ELF-1 (cell line): ENCODE measurements at places on chromosomes 4 and X.

DNA sequence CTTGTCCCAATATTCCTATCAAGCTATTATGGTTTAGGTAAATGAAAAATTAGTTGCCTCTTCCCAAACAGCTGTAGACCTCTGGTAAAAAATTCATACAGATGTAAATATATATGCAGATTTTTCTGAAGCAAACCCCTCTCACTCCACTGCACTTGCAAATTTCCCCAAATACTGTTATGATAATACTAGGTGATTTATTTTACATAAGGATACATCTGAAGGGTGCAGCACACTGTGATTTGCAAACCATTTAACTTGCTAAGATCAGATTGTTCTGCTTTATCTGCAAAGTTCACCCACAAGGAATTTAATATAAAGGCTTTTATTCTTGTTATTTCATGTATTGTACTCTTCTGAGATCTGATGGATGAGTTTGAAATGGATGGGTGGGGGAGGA, 177.0 kb downstream of the GPAT3 start:
- DNase-seq: no peak

DNA sequence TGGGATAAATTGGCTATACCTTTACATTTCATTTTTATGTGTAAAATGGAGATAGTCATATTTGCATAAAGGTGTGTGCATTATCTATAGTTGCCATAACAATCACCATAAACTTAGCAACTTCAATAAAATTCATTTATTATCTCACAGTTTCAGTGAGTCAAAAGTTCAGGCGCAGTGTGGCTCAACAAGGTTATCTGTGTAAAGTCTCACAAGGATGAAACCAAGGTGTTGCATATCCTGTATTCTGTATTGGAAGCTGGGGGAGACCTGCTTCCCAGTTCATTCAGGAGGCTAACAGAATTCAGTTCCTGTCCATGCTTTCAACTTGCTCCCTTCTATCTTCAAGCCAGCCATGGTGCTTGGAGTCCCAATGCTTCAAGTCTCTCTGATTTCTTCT, 169.5 kb downstream of the KCTD8 start:
- DNase-seq: no peak

GRCh38 chr4:128287141-128287870, at the start of gene PGRMC2:
PGRMC2 (minus strand) TSS chr4:128287813; CDS start chr4:128287790, 23 bp downstream.
- peak; percentile 63 for DNase-seq

GRCh38 chrX:8033175-8033574, 106.0 kb upstream of the PNPLA4 start:
- DNase-seq: no peak

DNA sequence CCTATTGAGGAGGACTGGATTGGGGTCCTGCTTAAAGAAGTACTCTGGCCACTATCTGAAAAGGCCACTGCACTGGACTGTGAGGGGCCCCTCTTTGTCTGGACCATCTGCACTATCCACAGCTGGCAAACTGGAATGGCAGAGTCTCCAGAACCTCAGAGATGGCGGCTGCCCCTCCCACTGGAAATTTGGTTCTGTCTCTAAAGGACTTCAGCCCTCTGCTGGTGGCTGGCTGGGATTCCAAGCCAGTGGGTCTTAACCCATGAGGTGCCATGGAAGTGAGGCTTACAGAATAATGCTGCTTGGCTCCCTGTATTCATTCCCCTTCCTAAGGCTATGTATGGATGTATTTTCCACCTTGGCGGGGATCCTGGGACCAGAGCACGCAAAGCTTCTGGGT, 41.6 kb upstream of the CYLC1 start:
- peak; percentile 24 for DNase-seq

- no peak for DNase-seq
Measured at GRCh38 chrX:119155416-119156035, 27.9 kb upstream of the KIAA1210 start.

DNA sequence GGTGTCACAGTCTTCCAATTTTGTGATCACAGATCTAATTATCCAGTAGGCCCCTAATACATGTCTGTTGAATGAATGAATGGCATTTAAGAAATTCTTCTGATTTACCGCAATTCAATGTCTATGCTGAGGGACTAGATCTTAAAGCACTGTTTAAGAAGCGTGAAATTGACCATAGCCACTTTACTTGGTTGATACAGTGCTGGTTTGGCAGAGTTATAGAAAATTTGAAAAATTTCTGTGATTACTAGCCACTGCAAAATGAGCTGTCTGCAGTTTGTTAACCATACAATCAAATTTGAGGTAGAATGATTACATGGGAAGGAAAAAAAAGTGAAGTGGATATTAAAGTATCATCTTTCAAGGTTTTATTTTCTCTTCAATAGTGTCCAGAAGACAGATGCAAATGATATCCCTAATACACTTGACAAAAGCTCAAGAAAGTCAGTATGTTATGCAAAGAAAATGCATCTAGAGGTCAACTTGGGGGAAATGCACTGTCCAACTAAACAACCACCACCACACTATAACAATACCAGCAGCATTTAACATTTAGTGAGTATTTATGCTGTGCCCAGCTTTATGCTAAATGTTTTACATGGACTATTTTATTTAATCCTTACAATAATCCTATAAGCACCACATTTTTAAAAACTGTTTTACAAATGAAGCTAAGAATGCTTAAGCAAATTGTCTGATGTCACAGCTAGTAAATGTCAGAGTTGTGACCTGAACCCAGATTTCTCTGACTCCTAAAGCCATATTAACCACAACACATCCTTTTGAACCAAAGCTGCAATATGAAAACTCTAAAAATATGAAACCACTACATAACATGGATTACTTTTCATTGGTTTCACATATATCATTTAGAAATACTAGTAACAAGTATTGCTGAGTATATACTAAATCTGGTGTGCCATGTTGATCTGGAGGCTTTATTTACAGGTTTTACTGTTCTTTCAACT, 217.9 kb upstream of the MAB21L2 start:
- DNase-seq: no peak

GRCh38 chr4:96073461-96073860, 233.6 kb downstream of the PDHA2 start:
- no peak for DNase-seq

DNA sequence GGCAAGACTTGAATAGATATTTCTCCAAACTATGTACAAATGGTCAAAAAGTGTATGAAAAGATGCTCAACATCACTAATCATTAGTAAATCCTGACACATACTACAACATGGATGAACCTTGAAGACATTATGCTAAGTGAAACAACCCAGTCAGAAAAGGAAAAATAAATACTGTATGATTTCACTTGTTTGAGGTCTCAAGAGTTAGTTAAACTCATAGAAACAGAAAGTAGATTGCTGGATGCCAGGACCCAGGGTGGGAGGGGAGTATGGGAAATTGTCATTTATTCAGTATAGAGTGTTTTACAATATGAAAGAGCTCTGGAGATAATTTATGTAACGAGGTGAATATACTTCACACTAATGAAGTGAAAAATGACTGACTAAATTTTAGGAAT, 32.4 kb downstream of the PRMT9 start:
- DNase-seq: no peak

DNA sequence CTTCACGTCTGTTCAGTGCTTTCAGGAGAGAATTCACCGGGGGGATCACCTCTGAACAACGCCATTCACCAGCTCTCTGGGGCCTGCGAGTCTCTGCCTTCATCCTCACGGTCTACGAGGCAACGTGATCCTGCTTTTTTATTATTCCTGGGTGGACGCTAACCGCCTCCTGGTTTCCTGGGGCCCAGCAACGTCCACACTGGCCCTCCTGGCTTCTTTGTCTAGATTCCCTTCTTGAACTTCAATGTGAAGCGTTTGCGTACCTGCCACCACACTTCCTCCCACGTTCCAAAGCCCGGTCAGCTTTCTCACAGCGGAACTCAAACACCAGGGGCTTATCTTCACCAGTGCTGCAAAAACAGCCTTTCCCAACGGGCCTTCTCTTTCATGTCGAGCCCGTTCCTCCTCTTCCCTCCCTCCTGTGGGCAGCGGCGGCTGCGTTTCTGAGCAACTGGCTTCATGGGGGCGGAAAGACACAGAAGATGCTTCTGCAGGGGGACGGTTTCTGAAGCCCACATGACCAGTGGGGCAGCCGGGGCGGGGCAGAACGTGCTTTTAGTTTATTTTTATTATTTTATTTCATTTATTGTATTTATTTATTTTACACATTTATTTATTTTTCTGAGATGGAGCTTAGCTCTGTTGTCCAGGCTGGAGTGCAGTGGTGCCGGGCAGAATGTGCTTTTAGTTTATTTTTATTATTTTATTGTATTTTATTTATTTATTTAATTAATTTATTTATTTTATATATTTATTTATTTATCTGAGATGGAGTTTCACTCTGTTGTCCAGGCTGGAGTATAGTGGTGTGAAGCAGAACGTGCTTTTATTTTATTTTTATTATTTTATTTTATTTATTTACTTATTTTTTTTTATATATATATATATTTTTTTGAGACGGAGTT, 64.6 kb downstream of the CRLF2 start:
- DNase-seq: no peak

- no peak for DNase-seq
Measured at GRCh38 chr4:82213485-82214417, 160.0 kb downstream of the HNRNPD start.

DNA sequence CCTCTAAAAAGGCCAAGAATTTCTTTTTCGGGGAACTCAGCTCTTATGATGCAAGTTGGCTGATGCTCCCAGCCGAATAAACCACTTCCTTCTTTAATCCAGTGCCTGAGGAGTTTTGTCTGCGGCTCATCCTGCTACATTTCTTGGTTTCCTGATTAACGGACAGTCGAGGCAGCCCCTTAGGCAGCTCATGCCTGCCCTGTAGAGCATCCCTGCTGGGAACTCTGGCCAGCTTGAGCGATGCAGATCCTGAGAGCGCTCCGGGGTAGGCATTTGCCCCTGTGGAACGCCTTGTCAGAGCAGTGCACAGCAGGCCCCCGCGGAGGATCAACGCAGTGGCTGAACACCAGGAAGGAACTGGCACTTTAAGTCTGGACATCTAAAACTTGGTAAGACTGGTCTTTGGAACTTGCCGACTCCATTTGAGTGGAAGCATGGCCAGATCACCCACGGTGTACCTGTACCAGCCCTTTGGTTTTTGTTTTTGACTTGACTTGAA, 3.1 kb downstream of the CT45A10 start:
- DNase-seq: no peak

DNA sequence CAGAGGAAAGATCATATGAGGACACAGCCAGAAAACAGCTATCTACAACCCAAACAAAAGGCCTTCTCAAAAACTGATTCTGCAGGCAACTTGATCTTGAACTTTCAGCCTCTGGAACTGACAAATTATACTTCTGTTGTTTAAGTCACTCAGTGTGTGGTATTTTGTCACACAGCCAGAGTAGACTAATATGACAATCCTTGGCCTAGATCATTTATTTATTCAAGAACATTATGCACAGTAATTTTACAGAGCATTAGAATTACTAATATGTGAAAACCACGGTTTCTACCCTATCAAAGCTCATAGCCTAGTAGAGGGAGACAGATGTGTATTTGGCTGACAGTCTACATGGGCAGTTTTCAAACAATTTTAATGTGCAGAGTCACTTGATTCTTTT, 167.8 kb upstream of the PCDH18 start:
- no peak for DNase-seq

DNA sequence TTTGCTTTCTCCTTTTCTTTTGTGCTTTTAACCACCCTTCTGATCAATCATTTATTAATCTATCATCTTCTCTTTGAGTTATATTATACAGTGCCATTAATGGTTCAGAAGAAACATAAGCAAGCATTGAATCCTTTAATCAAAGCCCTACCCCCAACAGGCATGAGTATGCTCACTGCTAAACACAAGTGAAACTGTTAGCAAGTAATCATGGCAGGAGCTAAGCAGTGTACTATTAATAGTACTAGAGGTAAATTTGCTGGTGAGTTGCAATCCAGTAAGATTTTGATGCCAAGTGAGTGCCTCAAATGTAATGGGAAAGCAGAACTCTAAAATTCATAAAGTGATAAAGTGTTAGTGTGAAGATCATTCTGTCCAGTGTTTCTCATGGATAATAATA, 57.2 kb downstream of the FNIP2 start:
- no peak for DNase-seq

- DNase-seq: no peak
Measured at GRCh38 chrX:23304881-23305280, 29.8 kb upstream of the PTCHD1 start.

- DNase-seq: no peak
Measured at GRCh38 chr4:26032142-26032541, 118.1 kb downstream of the SMIM20 start.

DNA sequence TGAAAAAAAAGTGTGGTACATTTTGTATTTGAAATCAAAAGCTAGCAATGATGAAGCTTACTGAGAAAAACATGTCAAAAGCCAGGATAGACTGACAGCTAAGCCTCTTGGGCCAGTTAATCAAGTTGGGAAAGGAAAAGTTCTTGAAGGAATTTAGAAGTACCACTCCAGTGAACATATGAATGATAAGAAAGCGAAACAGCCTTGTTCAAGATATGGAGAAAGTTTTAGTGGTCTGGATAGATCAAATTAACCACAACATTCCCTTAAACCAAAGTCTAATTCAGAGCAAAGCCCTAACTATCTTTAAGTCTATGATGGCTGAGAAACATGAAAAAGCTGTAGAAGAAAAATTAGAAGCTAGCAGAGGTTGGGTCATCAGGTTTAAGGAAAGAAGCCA, 268.3 kb downstream of the PDHA2 start:
- no peak for DNase-seq

DNA sequence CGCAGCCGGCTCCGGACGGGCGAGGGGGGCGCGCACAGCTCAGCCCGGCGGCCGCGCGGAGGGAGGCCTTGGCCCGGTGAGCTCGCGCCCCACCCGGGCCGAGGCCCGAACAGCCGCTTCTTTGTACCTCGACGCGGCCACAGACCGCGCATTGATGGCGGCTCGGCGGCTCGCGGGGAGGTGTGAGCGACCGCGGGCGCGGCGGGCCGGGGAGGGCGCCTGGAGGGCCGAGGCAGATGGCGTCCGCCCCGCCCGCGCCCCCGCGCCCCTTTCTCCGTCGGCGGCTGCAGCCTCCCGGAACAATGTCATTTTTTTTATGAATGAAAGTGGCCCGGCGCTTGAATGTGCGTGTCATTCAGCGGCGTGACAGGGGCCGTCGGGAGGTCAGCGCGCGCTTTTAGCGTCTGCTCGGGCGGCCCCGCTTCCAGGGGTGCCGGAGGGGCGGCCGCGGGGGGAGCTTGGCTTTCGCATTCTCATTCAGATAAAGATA, 1.8 kb downstream of the FGFR3 start:
- peak; percentile 75 for DNase-seq

GRCh38 chr4:6963139-6963611, 53.5 kb downstream of the TBC1D14 start:
- DNase-seq: no peak
